Activated CD4-positive, alpha-beta T cell treated with anti-CD3 and anti-CD28 coated beads for 24 hours (primary cell): ENCODE measurements at places on chromosomes 11 and 22.

DNA sequence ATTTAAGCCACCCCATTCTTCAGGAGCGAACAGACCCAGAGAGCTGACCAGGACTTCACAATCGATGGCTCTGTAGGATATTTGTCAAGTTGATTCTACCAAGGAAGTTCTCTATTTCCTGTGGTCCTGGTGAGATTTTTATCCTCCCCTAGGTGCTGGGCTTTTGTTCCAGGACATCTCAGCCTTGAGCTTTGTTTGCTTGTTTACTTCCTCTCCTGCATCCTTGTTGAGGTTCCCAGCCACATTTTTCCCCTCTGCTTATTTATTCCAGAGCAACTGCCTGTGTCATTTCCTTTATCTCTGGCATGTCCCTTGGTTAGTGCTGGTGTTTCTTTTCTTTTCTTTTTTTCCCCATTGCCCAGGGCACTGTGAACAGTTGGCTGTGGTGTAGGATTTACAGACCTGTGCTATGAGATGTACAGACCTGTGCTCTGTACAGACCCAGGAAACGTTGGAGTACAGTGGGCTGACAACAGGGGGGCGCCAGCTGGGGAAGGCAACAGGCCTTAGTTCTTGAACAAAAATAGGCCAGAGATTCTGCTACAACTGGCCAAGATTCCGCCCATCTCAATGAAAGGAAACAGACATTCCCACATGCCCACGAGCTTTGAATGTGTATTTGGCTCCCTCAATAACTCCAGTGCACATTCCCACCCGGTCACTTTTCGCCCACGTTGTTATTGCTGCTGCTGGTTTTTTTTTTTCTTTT lies 235.9 kb upstream of the DDI1 start:
- DNase-seq, result no peak

GRCh38 chr22:42511401-42511891 lies 8.2 kb downstream of the RRP7A start:
- DNase-seq, result no peak

GRCh38 chr11:134512571-134513538 lies 100.8 kb upstream of the B3GAT1 start:
- DNase-seq, result no peak

DNA sequence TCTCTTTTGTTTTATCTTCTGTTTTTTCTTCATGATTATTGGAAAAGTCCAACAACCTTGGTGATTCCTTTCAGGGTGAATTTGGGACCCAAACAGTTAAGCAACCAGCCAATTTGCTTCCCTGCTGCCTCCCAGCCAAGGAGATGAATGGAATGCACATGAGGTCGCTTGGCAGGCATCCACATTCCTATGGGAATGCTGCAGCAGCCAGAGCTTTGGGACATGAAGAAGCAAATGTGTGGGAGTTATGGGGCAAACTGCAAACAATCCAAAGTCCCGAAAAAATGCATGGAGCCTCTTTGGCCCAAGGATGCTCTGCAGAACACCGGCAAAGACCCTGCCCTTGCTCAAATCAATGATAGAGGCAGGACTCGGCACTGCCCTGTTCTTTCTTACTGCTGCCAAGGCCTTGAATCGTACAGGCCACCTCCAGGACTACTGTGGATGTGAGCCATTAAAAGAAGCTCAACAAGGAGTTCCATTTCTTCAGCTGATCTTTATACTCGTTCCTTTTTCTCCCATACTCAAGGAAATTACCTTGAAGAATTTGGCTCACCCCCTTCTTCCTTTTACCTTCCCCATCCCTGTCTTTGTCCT lies 117.3 kb upstream of the TEAD1 start:
- DNase-seq, result no peak

DNA sequence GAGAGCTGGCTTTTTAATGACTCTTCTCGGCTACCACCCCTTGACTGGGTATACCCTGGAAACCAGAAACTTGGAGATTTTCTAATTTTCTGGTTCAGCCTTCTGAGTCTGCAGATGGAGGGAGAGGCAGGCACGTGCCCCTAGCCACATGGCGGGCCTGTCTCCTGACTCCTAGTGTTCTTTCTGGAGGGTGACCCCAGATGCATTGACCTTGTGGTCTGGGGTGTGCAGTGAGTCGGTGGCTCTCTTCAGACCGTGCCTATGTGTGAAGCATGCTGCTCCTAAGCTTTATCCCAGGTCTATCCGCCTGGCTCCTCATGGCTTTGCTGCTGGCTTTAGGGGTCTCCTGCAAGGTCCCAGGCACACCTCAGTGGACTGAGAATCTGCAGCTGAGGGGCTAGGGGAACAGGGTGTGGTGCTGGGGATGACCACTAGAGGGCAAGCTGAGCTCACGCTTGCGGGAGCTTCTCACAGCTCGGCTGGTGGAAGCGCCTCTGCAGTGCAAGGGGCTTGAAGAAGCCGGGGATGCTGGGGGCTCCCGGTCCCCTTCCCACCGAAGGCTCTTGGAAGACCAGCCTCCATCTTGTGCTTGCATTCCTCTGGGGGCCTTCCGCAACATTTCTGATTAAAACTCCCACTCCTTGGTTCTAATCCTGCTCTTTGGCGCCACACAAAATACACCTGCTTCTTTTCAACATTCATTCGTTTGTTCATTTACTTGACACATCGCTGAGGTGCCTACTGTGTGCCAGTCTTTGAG lies 51.8 kb downstream of the OTOG start:
- peak; percentile 77 for DNase-seq

GRCh38 chr11:83819931-83820549 lies 533.9 kb upstream of the CCDC90B start:
- DNase-seq, result no peak

- DNase-seq, result no peak
These were observed 7.0 kb upstream of the CASTOR1 start for GRCh38 chr22:30296324-30296723.

DNA sequence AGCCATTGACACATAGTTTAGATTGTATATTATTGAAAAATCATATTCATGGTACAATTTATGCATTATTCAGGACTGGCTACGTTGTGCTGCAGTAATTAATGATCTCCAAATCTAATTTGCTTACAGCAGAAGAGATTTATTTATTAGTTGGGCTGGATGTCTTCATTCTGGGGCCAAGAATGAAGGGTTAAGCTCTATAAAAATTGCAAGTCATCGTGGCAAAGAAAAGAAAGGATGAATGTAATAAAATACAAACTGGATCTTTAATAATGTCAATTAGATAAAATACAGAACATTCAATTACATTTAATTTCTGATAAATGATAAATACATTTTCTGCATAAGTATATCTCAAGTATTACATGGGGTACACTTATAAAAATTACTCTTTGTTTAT lies 151.8 kb upstream of the ANO5 start:
- no peak for DNase-seq

DNA sequence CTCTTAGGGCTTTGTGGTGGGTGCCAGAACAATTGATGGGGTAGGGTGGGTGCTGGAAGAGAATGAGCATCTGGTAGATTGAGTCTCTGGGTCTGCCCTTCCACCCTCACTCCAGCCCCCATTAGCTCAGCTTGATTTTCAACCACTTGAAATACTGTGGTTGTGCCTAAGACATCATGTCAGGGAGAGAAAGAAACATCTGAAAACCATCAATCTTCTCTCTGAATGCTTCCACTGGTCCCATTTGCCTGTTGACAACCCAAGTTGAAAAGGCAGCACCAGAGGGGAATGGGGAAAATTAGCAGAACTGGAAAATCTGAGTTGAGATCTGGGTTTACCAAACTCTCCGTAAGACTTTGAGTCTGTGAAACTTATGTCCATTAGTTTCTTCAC lies 26.1 kb downstream of the CD44 start:
- no peak for DNase-seq

DNA sequence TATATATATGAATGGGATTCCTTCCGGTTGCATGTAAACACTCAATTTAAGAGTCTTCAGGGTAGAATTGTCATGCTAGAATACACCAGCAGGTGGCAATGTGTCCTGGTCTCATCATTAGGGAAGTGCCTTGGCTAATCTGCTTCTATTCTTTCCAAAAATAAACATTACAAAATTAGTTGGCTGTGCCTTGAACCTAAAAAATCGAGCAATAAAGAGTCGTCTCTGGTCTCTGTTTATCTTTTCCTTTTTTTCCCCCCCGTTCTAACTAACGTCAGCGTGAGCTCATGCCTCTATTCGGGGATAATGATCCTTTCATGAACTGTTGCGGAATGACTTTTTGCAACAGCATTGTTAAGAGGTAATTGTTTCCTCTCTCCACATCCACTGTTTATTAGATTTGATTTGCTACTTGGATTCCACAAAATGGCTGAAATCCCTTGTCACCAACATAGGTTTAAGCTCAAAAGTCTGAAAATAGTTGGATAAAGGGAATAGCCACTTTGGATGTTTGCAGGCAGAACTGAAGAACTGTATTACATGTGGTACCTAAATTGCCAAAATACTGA lies 1.2 kb upstream of the ARHGEF12 start:
- DNase-seq, result peak; percentile 52

DNA sequence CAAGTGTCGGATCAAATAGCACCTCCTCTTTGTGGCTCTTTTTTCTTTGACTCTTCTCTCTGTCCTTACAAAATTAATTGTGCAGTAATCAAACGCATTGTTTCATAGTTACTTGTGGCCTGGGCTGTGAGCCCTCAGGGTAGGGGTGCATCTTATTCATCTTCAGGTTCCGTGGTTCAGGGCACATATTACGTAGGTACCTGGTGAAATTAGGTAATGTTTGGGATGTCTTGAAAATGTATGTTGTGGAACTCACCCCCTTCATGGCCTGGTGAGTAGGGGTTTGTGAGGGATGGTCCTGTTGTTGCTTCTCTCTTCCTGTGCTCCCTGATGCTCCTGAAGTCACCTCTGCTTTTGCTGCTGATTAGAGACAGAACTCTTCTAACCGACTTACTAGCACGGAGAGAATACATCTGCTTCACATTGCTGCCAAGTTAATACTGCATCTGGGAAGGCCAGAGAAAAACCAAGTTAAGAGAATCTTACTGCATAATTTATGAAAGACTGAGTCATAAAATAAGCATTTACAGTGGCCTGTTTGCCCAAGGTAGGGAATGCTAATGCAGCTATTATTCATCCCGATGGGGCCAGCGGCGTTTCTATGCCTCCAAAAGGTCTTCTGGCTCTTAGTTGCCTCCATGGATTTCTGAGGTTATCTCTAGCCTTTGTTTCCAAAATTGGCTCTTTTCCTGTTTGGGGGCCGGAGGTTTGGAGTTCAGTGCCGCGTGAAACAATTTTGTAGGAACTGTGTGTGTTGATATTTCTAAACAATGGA lies 66.9 kb downstream of the TBC1D22A start:
- DNase-seq, result no peak
